ENCODE measurements at places on chromosomes 6 and 20.

GRCh38 chr6:137402143-137402680, 92.0 kb downstream of the OLIG3 start:
- no peak for DNase-seq

DNA sequence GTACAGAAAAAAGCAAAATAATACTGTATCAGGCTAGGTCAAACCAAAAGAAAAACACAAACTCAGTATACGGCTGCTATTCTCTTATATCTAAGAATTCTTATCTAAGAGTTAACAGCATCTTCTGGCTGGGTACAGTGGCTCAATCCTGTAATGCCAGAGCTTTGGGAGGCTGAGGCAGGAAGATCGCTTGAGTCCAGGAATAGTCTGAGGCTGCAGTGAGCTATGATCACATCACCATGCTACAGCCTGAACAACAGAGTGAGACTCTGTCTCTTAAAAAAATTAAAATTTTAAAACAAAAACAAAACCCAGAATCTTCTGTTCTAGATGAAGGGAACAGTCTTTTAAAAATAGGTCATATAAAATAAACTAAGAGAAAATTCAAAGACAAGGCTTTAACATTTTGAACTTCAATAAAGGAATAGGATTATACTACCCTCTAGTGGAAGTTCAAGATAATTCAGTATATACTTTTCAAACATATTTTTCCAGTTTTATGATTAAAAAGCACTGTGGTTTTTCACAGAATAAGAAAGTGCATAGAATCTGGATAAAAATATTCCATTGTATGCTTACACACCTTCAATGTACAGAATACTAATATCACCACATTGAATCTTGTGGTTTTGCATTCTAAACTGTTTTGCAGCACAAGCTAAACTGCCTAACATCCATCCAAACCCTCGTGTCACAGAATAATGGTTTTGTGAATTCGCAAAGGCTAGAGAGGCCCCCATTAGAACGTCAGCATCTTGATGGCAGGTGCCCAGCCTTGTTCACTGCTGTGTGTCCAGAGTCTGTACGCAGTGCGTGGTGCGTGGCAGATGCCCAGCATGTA, 39.3 kb downstream of the DTNBP1 start:
- DNase-seq: no peak

GRCh38 chr20:17856024-17856564, 112.5 kb downstream of the SNX5 start:
- no peak for DNase-seq

- DNase-seq: no peak
Measured at GRCh38 chr20:48738399-48739304, 89.1 kb downstream of the PREX1 start.

DNA sequence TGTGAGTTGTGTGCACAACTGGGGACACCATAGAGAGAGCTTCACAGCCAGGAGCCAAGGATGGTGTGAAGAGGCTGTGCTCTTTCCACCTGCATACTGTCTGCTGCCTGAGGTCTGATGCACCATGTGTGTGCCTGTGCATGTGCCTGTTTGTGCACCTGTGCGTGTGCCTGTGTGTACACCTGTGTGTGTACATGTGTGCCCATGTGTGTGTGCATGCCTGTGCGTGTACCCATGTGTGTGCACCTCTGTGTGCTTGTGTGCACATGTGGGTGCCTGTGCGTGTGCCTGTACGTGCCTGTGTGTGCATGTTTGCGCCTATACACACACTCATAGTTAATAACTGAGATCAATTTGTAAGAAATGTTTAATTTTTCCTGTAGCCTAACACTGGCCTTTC, 51.3 kb downstream of the FAM120B start:
- no peak for DNase-seq

GRCh38 chr20:24977336-24977735, 15.2 kb downstream of the APMAP start:
- no peak for DNase-seq

DNA sequence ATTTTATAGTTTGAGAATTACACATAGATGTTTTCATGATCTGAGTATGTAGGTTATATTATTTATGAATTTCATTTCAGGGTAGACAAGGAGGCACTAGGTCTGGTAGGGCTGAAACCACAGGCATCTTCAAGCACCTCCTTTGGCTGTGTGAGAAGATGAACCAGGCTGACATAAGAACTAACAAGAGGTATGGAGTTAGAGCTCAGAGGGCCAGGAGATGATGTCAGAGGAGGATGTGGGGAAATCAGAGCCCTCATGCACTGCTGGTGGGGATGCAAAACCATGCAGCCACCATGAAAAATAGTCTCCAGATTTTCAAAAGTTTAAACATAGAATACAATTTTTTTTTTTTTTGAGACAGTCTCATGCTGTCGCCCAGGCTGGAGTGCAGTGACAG, 13.6 kb upstream of the RIPOR3 start:
- DNase-seq: no peak

- no peak for DNase-seq
Measured at GRCh38 chr6:148580442-148580841, 166.4 kb upstream of the UST start.

- no peak for DNase-seq
Measured at GRCh38 chr20:50328222-50328979, 137.8 kb downstream of the CEBPB start.
